ENCODE measurements at places on chromosomes 1 and 21.

DNA sequence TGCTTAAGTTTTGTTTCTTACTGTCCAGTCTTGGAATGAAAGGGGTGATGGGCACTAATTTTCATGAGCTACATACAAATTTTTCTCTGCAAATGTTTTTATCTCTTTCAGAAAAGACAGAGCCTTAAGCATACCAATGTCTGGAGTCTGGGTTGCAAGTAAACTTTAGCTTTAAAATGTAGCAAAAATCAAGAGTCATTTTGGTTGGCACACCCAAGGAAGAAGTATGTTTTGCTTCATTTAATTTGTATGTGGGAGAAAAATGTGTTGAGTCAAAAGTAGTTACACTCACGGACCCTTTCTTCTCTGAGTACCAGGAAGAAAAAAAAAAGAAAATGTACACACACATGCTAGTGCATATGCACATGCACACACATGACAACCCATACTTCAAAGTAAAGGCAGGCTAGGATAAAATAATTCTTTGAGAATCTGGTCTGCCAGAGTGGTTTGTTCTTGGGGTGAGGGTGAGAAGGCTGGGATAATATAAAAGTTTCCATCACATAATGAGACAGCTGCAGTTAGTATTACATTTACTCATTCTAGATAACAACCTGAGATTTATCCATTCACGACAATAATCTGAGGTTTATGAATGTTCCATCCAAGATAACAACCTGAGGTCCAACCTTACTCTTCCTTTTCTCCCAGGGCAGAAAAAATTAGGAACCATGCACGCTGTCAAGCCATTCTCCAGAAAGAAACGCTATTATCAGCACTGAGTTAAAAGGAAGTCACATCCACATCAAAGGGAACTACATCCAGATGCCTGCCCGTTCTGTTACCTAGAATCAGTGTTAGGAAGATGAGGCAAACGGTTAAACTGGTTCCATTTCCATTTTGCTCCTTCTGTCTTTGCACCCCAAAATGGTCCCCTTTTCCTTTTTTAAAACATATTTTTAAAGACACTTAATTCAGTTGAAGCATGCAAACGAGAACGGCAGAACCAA is 9.3 kb downstream of the DPYD start:
- DNase-seq = no peak

DNA sequence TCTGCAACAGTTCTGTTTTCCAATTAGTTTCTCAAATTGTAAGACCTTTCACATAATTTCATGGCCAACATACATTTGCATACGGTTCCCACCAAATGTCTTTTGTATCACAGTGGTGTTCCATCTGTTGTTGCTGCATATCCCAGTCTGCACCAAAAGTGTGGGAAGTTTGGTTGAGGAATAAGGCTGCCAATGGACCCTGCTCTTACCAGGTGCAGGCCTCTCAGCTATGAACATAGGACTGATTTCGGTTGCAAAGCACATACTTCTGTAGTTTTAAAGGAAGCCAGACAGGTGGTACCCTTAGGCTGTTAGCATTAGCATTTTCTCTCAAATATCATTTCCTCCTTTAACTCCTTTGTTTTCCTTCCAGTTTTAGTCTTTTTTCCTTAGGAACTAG is 33.8 kb downstream of the ADGRL4 start:
- no peak for DNase-seq

DNA sequence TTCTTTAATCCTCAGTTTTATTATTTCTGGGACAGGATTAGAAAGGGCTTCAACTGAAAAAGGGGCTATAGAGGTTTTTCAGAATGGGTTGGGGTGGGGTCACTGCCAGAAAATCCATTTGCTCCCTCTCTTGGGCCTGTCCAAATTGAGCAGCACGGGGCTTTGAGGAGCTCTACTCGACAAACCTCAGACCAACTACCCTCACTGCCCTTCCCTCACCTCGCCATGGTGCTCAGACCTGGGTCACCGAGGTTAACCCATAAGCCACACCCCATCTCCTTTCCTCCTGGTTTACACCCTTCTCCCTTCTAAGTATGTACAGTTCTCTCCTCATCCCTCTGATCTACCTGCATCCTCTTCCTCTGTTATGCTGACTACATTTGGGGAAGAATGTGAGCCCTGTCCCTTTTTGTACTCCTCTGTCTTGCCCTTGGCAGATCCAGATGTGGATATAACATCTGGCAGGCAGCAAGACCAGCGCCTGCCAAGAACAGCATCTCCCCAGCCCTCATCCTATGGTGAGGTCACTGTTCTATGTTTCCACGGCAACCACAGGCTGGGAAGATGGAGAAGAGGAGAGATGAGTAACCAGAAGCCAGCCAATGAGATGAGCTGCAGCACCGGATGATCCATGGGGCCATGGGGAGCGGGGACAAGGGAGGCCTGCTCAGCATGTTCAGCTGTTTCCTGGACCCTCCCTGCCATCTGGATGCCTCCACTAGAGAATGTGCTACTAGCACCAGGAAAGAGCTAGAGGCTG is 3.7 kb upstream of the FABP3 start:
- DNase-seq = no peak

DNA sequence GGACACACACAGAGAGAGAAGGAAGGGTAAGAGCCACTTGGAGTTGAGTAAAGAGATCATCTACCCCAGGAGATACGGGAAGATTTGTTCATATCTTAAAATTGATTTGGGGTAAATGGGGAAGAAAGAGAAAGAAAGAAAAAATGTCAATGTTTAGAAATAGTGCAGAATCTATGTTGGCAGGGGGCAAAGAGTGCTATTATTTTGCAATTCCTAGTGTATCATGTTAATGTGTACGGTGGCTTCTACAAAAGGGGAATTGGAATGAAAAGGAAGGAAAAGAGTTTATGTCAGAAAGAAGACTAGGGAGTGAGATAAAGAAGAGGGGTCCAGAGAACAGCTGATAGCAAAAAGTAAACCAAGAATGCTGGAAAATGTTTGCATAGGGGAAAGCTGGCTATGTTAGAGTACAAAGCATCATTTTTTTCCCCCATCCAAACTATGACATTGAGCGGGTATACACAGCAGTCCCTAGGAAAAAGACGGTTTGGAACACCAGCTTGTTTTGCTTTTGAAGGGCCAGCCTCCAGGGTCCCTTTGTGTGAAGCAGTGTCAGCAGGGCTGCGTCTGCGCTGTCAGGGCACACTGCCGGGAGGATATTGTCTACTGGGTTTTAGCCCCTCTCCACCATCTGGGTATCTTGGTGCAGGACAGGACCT is 10.8 kb downstream of the LRRC8D start:
- DNase-seq = no peak

DNA sequence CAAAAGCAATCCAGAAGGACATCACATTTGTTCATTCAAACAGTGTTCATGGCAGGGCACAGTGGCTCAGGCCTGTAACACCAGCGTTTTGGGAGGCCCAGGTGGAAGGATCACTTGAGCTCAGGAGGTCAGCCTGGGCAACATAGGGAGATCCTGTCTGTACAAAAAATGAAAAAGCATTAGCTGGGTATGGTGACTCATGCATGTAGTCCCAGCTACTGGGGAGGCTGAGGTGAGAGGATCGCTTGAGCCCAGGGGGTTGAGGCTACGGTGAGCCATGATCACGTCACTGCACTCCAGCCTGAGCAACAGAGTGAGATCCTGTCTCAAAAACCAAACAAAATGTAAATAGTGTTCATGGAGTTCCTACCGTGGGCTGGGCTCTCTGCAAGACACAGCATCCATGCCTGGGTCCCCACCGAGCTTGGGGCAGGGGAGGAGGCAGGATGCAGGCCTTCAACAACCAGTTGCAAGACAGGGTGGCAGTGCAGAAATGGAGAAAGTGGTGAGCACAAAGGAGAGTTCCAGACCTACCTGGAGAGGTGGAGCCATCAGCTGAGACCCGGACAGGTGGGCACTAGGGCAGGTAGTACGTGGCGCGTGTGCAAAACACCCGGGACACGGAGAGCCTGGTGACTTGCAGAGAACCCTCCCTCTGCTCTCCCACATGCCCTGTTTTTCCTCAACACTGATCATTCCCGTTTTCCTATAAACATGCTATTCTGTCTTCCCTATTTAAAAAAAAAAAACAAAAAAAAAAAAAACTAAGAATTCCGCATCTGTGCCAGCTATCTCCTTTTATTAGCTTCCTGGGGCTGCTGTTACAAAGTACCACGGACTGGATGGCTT is 138.9 kb downstream of the TOMM20 start:
- DNase-seq = no peak

DNA sequence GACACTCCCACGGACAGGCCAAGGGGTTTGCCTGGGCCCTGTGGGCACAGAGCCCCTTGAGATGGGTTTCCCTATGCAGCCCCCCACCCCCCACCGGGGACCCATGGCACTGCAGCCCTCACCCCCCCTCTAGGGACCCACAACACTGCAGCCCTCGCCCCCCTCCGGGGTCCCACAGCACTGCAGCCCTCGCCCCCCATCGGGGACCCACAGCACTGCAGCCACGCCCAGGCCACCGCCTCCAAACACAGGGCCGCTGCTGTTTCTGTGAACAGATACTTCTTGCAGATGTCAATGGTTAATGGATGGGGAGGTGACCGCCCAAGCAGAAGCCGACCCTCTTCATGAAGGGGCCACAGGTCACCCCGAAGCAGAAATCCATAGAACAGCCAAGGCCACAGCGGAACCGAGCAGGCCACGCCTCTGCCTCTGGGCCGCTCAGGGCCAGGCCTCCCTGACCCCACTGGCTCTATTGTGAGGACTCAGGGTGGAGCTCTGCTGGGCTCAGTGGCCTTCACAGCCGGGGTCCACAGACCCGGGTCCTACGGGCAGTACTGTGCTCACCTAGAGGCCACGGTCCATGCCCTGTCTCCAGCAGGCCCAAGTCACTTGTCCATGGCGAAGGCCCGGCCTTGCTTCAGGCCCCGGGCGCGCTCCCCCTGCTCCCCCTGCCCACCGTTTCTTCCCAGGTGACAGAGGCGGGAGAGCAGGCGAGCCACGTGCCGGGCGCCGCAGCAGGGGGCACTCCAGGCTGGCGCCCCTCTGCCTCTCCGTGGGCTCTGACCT is 4.1 kb upstream of the POFUT2 start:
- DNase-seq = no peak

- no peak for DNase-seq
Measured at GRCh38 chr1:14800500-14801076, 202.1 kb downstream of the KAZN start.

- no peak for DNase-seq
Measured at GRCh38 chr1:230839173-230839572, 29.1 kb downstream of the C1orf198 start.

DNA sequence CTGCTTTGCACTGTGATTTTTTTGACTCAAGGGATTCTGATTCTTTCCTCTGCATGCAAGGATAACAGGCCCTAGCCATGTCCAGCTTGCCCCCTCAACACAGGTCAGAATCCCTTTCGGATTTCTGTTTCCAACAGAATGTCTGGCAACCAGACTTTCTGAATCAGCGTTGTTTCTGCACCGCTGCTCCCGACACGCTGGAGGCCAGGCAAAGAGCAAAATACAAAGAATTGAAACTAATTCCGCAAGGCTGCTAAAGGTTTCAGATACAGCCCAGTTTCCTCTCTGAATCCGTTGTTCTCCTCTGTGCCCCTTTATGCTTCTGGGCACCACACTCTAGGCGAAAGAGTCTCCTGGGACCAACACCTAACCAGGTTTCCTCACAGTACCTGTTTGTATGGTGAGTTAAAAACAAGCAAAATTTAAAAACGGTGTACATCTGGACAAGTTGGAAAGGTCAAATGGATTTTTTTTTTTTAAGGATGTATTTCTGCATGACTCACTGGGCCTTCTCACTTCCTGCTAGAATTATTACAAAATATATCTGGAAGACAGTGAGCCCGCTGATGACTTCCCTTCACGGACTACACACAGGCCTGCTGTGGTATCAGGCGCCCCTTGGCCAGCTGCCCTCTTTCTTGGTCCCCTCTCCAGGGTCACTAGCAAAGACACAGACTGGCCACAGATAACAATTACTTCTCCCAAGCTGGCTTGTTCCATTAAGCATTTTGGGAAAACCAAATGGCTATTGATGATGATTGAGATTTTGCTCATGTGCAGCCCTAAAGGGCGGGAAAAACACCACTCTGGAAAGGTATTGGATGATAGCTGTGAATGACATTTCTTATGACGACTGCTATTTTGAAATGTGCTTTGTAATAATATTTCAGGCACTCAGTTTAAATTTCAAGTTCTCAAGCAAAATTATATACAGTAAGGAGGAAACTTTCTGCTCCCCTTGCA is 118.3 kb downstream of the TGFB2 start:
- no peak for DNase-seq

- DNase-seq = no peak
Measured at GRCh38 chr1:18481921-18482701, 1.4 kb downstream of the KLHDC7A start.

DNA sequence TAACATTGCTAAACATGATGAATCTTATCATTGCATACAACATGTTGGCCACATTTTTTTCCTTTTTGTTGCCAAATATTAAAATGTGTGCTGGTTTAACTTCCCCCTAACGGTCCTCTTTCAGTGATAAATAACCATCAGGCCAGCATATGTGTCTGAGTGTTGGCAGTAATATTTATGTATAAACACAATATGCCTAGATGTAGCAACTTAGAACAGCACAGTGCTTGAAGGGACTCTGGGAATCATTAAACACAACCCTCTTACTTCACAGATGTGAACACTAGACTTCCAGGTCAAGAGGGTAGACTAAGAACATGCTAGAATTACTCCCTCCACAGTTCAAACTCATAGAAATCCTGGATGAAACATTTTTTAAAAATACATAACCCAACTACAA is 581.8 kb downstream of the PLPP3 start:
- no peak for DNase-seq

- no peak for DNase-seq
Measured at GRCh38 chr1:53740621-53741105, 1.7 kb upstream of the GLIS1 start.

DNA sequence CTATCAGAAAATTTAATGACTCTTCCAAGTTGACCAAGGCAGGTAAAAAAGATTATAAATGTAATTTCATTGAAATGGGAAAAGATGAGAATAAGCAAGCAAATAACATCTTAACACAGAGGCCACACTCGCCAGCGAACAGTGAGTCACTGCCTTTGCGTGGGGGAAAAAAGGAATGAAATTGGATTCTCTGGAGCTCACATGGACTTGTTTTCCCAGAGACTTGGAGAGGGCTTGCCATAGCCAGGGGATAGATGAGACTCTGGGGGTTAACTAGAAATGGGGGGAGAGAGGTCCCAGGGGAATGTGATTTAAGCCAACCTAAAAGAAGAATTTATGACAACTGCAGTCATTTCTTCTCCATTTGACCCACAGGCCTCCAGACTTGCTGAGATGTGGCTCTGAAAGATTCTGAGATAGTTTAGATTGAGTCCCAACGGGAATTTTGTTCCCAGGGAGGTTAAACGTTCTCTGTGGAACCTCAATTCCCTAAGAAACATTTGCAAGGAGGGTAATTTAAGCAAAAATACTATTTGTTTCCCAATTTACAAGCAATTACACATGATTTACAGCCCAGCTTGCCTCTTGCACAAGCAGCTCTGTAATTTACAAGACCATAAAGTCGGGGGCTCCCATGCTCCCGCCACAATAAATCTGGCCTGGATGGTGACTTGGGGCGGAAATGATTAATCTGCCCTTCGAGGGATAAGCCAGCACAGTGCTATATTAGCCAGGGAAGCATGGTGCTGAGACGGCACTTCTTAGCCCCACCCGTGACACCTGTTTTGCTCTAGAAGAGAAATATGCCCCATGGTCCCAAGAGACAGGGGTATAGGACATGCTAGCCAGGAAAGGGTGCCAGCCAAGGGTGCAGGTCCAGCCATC is 68.8 kb downstream of the GRIK3 start:
- no peak for DNase-seq
